Activated CD4-positive, alpha-beta T cell treated with anti-CD3 and anti-CD28 coated beads, Interleukin-2, amount 50 U/mL, for 1 hour (primary cell): ENCODE measurements at places on chromosomes 12 and 14.

- no peak for DNase-seq
Measured at GRCh38 chr12:39723831-39724230, 104.2 kb upstream of the ABCD2 start.

DNA sequence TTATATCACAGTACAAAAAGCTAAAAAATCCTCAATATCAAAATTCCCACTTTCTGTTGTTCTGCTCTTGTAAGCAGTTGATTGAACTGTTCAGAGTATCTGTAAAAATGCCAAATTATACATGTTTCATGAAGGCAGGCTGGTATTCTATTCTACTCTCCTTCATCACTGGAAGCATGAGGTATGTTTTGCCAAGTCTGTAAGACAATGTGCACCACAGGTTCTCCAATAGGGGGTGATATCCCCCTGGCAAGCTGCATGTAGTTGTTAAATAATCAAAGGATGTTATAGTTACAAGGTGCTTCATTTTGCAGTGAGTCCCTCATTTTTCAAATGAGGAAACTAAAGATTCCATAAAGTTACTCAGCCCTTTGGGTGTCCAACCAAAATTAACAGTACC lies 15.1 kb upstream of the NEK9 start:
- DNase-seq, result no peak

GRCh38 chr14:69715725-69716477 lies 51.0 kb upstream of the SRSF5 start:
- DNase-seq, result no peak

- DNase-seq, result no peak
Measured at GRCh38 chr12:75042125-75042524, 167.5 kb downstream of the KCNC2 start.

GRCh38 chr12:50258167-50258551 lies 25.2 kb downstream of the LIMA1 start:
- DNase-seq, result no peak

DNA sequence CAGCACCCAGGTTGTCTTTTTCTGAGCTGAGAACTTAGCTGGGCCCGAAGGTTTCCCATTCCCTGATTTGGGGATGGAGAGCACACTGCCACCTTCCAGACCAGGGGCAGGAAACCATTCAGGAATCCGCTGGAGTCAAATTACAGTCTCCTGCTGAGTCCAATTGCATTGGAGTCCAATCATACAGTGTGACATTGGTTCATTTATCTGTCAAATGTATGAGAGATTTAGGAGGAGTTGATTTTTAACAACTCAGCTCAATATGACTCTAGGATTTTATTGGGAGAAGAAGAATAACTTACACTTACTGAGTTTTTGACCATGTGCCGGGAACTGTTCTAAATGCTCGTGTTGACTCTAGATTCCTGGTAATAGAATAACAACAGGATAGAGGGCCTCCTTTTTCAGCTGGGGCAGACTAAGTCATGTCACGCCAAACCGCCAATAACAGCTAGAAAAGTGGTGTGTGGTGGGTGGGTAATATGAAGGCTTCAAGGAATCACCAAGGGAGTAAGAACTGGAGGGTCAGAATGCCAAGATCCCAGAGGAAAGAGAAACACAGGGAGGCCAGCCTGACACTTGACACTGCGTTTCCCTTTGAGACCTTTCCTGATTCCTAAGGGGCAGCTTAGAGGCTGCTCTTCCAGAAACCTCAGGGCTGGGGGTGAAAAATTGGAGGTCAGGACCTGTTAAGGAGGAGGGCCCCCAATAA lies 11.5 kb downstream of the SYNDIG1L start:
- no peak for DNase-seq

DNA sequence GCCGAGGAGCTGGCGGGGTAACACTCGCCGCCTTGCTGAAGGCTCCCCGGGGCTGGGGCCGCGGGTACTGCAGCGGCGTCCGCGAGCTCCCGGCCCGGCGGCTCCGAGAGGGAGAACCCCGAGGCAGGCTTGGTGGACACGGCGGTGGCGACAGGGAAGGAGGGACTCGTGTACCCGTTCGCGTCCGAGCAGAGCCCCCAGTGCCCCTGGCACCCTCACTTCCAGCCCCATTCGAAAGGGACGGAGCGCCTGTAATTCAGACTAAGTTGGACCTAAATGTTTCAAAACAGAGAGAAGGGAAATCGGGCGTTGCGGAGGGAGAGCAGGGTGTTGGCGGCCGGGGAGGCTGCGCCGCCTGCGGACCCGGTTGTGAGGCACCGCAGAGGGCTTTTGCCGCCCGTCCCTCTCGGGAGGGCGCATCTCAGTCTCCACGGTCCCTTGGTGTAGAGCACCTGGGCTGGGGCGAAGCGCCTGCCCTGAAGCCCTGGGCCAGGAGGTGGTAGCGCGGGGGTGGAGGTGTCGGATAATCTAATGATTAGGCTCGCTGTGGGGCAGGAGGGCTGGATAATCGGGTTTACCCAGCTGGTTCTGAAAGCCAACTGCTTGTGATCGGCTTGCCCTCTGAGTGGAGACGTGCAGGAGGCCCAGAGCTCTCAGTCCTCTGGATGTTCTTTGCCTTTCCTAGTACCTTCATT lies 771 bp downstream of the DAAM1 start:
- peak; percentile 12 for DNase-seq

DNA sequence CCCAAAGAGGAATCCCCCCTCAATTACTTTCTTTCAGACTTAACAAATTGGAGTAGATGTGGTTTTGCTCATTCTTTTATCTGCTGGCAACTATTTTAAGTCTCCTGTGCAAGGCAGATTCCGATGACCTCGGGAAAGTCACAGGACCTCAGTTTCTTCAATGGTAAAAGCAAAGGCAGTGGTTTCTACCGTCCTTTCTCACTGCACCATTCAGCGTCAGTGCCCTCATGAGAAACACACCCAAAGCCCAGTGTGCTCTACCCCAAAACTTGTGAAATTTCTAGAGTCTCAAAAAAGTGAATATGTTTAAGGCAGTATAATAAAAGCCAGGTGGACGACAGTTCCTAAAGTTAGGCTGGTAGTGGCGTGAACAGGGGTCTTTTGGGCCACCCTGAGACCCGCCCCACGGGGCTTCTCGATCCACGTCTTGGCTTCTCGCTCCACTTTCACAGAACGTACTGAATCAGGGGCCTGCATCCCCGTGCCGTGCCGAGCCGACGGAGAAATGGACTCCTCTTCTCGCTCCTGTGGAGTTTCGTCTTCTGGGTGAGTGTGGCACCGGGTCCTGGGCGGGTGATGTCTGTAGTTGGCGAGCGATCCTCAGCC lies 1.3 kb upstream of the ARHGAP5 start:
- no peak for DNase-seq

- no peak for DNase-seq
Measured at GRCh38 chr12:46147144-46147543, 121.7 kb downstream of the SLC38A1 start.

- no peak for DNase-seq
Measured at GRCh38 chr12:113940357-113941207, 25.5 kb downstream of the RBM19 start.

- DNase-seq, result no peak
Measured at GRCh38 chr14:55884819-55885218, 233.4 kb upstream of the PELI2 start.

DNA sequence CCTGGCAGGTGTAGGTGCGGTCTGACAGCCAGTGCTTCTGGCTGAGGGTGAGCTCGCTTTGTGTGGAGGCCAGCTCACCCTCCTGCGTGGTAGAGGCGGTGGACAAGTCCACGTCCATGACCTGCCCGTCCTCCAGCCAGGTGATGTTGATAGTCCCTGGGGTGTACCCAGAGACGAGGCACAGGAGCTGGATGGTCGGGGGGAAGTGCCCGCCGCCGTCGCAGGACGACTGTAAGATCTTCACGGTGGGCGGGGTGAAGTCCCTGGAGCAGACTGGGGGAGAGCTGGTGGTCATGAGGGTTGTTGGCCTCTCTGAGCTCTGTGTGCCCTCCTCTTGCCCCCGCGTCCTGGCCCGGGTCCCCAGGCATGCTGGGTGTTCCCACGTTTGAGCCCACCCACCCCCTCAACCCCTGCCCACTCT lies 74.6 kb downstream of the TMEM121 start:
- DNase-seq, result no peak

DNA sequence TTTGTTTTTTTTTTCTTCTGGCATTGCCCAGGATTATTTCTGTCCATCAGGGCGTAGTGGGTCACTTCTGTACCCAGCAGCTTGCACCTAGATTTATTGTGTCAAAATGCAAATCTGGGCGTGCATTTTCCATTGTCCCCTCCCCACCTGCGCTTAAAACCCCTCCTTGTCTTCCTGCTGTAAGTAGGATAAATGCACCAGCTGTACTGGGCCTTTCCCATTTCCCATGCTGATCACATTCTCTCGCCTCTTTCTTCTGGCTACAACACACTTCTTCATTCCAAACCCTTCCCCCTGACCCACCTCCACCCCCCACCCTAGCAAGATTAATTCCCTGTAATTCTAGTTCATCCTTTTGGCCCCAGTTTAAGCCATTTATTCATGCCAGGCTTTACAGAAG lies 128.0 kb downstream of the ETV6 start:
- DNase-seq, result no peak

GRCh38 chr14:97848317-97848980 lies 1051.3 kb downstream of the VRK1 start:
- DNase-seq, result no peak

DNA sequence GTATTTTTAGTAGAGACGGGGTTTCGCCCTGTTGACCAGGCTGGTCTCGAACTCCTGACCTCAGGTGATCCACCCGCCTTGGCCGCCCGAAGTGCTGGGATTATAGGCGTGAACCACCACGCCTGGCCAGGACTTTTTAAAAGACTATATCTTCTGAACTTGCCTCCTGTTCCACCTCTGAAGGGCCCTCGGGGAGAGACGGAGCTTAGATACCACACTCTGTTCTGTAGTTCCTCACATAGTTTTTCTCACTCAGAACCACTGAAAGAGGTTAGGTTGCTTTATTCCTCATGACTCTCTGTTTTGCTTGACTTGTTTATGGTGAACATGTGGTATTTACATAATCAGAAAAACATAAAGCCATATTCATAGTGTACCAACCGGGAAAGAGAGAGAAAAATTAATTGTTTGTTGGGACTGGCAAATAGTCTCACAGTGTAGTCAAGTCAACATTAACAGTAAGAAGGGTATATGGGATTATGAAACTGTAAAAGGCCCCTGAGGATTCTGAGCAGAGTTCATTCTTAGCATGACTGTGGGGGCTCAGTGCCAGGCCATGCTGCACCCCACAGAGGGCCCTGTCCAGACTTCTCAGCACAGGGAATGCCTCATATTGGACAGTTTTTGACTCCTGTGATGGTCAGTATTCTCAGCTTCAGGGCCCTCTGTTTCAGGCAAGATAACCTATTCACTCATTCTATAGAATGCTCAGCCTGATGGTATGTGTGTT lies 342.3 kb downstream of the ZFP36L1 start:
- DNase-seq, result no peak

GRCh38 chr12:113762155-113762881 lies 203.8 kb downstream of the RBM19 start:
- DNase-seq, result no peak

GRCh38 chr12:41325336-41325735 lies 137.2 kb downstream of the PDZRN4 start:
- DNase-seq, result no peak

GRCh38 chr14:105315211-105315721 lies 718 bp downstream of the PACS2 start:
- DNase-seq, result peak; percentile 60

- no peak for DNase-seq
Measured at GRCh38 chr12:125254236-125254635, 189.0 kb downstream of the AACS start.

DNA sequence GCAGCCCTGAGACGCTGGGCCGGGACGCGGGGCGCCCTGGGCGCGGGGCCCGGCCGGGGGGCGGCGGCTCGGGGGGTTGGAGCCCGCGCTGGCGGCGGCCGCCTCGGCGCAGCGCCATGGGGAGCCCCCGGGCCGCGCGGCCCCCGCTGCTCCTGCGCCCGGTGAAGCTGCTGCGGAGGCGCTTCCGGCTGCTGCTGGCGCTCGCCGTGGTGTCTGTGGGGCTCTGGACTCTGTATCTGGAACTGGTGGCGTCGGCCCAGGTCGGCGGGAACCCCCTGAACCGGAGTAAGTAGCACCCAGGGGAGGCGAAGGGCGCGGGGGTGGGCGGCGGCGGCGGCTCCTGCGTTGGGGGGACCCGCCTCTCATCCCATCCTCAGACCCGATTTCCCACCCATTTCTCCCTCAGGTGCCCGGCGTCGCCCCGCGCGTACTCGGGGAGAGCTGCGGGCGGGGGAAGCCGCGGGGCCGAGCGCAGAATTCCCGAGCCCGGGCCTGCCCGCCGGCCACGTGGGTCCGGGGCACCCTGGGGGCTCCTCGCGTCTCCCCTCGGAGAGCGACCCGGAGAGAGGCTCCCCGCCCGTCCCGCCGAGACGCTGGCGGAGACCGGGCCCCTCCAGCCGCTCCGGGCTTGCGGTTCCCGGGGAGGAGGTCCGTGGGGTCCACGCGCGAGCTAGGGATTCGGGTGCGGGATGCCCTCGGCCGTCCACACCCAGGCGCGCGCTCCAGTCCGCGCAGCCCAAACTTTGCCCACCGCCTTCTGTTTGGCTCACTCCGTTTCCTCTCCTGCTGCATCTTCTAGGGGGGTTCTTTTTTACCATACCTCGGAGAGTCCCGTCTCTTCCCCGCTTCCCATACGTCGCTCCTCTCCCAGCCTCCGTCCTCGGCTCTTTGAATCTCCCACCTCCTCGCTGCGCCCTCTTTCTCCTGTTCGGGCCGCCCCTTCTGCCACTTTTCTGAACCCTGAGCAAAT lies 807 bp downstream of the B4GALNT3 start:
- DNase-seq, result peak; percentile 38

GRCh38 chr12:11578461-11578993 lies 70.9 kb upstream of the ETV6 start:
- DNase-seq, result no peak

- no peak for DNase-seq
Measured at GRCh38 chr14:50800032-50800431, 30.9 kb downstream of the NIN start.

DNA sequence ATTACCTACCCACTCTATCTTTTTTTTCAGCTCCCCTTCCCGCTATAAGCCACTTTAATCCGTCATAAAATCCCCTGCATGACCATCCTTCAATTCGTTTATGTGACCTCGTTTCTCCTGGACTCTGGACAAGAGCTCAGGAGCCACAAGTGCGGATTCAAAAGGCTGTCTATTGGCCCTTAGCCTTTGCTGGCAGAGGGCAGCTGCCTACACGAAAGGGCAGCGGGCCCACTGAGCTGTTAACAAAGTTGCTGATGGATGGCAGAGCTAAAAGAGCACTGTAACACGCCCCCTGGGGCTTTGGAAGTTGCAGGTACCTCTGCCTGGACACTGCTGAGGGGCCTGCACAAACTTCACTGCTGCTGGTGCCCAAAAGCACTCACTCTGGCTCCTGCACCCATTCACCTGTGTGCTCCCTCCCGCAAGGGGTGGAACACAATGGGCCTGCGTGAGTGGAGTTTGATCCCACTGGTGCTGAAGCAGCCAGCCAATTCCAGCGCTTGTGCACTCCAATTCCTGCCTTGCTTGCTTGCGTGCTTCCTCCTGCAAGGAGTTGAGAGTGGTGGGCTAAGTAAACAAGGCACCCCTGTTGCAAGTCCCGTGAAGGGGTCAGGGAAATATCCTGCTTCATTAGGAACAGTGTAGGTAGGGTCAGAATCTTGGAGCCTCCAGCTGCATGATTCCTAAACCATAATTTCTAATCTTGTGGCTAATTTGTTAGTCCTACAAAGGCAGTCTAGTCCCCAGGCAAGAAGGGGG lies 10.6 kb upstream of the DRAM1 start:
- DNase-seq, result no peak
